Ecto neural progenitor cell (in vitro differentiated cells): ENCODE measurements at places on chromosomes 16 and 17.

DNA sequence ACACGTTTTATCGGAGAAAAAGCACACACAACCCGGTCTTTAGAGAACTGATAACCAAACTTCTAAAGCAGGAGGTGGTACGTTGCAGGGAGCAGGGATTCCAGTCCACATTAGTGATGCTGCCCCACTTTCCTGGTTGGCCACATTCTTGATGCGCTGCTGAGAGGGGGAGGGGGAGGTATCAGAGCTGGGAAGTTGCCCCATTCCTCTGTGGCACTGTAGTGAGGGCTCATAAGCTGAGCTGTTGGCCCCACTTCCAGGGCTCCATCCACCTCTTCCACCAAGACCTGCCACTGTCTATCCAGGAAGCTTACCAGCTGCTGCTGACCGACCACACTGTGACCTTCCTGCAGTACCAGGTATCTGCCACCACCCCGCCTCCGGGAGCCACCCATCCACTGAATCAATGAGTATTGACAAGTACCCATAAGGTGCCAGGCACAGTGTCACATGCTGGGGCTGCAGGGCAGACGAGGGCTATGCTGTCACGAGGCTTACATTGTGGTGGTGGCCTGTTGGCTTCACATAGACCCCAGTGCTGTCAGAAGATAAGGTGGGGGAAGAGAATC is 1.1 kb downstream of the TSEN54 start:
- DNase-seq, result no peak

DNA sequence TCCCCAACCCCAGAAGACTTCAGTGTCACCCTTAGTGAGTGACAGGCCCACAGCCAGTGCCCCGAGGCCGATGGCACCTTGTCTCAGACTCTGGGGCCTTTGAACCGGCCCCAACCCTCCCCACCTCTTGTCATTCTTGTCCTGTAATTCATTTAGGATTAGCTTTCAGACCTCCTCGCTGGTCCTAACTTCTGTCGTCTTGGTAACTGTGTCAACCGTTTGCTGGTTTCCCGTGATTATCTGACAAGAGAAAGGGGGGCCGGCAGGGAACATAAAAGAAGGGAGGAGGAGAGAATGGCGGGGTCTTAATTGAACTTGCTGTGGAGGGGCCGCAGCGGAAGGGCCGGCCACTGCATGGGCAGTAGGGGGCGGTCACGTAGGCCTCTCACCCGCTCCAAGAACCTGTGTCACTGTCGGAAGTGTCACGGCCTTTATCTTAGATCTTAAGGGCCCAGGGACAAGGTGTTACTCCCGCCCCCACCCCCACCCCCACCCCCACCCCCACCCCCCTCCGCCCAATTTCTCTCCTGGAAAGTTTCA is 46.5 kb upstream of the GSE1 start:
- no peak for DNase-seq

DNA sequence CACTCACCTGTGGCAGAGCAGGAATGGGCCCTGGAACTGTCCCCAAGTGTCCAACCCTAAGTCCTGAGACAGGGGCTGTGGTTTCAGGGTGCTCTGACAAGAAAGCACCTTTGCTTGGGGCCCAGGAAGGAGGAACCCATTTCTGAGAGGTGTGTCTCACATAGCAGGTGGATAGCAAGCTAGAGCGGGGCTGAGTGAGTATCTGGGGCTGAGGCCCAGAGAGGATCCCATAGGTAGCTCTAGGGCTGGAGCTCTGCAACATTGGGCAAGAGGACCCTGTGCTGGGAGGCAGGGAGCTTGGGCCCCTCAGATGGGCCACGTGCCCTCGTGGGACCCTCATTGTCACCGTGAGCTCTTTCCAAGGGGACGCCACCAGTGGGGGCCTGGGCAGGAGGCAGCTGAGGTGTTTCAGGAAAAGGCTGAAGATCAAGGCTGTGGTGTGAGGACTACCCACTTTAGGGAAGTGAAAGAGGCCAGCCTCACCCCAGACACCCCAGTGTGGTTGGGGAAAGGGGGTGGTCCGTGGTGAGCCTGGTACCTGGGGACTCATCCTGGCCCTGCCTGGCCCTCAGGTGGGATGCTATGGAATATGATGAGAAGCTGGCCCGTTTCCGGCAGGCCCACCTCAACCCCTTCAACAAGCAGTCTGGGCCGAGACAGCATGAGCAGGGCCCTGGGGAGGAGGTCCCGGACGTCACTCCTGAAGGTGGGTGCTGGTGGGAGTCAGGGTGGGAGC is 5.3 kb downstream of the DEF8 start:
- no peak for DNase-seq

GRCh38 chr17:74305865-74306654 is 20.0 kb upstream of the KIF19 start:
- no peak for DNase-seq

DNA sequence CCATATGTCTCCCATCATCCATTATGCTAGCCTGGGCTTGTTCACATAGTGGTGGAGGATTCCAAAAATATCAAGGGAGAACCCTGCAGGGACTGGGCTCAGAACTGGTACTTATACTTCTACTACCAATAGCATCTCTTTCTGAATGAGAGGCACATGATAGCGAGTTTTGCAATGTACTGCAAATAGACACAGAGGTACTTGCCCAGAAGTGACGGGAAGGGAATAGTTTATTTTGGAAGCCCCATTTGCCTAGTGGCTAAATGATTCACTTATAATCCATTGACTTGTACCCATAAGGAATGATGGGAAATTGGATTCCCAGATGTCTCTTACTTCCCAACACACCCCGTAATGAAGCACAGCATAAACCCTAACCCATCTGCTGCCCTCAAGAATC is 124.8 kb upstream of the ERCC4 start:
- DNase-seq, result no peak

- no peak for DNase-seq
These were observed 13.4 kb downstream of the FBF1 start for GRCh38 chr17:75927286-75927922.

DNA sequence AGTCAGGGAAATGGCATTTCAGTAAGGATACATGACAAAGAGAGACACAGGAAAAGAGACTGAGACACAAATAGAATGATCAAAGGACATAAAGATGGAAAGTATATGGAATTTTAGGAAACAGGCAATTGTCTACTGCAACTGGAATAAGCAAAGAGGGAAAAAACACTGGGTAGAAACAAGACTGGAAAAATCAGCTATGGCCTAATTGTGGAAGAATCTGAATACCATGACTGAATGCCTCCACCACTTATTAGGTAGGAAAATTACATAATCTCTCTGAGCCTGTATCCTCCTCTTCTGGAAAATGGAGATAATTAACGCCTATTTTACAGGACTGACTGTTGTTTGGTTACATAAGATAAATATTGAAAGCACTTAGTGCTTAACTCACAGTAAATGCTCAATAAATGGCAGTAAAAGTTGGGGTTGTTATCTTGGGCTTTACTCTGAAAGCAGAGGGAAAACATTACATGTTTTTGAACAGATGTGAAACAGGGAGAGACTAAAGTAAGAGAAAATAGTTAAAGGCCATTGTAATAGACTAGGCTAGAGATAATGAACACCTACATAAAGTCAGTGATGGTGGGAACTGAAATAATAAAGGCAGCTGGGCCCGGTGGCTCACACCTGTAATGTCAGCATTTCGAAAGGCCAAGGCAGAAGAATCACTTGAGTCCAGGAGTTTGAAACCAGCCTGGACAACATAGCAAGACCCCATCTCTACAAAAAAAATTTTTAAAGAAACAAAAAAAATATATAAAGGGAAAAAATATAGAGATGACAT is 63.5 kb upstream of the C17orf78 start:
- no peak for DNase-seq

DNA sequence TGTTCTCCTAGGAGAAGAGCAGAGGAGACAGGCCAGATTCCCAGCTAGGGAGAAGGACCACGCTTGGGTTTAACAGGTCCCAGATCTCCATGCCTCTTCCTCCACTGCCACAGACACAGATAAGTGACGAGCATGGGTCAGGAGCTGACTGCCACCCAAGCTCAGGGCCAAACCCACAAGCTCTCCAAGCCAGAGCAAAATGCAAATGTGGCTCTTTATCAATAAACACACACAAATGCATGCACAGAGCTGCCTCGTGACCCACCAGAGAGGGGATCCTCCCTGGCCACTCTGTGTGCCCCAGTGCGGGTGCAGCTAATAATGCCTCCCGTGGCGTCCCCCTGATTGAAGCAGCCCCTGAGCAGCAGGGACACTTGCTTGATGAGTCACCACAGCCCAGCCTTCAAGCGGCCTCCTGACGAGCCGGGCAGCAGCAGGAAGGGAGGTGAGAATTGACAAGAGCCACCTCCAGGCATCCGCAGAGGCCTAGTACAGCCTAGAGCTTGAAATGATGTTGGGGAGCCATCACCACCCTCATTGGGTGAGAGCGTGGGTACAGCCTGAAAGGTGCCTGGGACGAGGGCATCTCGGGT is 143.9 kb downstream of the CCDC182 start:
- DNase-seq, result no peak

DNA sequence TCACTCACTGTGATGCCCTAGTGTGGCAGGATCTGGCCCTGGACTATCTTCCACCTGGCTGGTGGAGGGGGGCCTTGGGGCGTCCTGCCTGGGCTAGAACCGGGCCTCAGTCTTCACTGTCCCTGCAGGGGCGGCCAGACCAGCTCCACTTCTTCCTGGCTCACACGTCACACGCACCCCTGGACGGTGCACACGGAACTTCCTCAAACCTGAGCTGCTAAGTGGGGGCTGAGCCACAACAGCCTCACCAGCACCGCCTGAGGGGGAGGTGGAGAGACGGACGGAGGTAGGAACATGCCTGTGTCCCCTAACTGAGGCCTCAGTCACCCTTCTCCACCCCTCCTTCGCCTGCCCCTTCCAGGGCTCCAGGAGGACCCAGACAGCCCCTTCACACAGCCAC is 36.6 kb downstream of the TIMM22 start:
- DNase-seq, result no peak

GRCh38 chr16:13926891-13927290 is 6.9 kb downstream of the ERCC4 start:
- no peak for DNase-seq

DNA sequence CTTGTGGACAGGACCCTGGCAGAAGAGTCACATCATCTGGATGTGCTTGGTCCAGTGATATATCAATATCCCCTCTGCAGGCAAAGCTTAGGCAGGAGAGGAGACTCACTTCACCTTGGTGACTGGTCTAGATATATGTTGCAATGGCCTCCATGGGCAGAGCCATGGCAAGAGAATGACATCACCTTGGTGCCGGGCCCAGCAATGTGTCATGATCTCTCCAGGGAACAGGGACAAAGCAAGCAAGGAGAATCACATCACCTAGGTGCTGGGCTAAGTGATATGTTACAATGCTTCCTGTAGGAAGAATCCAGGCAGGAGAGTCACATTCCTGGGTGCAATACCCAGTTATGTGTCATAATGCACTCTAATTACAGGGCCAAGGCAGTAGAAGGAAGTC is 2106.2 kb downstream of the TP53TG3F start:
- DNase-seq, result no peak

- DNase-seq, result no peak
These were observed 242.6 kb upstream of the GSE1 start for GRCh38 chr16:85370543-85370880.

DNA sequence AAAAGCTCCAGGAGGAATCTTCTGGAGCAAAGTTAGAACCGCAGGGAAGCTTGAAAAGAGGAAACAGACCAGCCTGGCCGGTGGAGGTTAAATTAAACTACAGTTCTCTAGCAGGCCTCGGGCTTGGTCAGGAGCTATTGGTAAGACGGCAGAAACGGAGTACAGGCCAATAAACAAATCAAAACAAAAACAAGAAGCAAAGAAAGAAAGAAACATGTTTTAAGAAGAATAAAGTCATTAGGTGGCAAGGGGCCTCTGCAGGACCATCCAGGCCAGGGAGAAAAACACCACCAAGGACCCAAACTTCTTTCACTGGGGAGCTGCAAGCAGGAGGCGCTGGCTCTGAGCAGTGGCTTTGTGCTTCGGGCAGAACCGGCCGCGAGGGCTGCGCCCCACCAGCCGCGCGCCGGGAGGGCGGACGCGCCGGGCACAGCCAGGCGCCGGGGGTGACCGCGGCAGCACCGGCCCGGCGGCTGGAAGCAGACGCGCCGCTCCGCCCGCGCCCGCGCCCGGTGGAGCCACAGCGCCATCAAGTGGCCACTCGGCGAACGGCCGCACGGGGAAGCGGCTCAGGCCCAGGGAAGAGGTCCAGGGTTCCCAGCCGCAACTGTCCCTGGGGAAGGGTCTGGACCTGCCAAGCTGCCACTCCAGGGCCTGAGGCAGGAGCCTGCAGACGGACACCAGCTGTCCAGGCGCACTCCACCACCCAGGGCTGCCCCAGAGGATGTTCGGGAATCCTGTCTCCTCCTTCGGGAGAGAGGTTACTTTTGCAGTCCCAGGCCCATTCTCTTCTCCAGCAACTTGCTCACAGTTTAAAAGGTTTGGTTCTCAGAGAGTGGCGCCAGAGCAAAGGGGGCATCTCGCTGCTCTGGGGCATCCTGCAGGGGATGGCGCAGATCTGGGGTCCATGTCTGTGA is 419.4 kb downstream of the SOX9 start:
- peak; percentile 95 for DNase-seq

- DNase-seq, result no peak
These were observed 29.0 kb upstream of the SSTR2 start for GRCh38 chr17:73135766-73136165.

DNA sequence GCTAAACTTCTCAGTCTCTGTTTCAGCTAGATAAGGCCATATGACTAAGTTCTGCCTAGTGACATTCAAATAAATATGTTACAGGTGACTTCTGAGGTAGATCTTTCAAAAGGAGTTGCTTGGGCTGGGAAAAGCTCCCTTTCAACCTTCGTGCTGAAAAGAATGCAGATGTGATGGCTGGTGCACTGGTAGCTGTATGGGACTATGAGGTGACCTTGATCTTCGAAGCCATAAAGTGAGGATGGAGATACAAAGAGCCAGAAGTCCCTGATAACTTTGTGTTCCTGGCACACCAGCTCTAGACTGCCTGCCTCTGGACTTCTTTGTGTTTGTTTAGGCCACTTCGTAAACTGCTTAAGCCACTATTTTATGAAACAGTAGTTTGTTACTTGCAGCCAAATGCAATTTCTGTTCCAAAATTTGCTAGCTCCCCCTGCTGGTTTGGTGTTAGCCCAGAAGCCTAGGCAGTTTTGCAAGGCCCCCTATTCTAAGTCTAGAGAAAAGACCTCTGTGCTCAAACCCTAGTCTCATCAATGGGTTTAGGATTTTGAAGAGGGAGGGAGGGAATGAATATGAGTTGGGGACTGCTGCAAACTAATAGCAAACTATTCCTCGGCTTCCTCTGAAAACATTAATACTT is 23.3 kb upstream of the ERCC4 start:
- no peak for DNase-seq

DNA sequence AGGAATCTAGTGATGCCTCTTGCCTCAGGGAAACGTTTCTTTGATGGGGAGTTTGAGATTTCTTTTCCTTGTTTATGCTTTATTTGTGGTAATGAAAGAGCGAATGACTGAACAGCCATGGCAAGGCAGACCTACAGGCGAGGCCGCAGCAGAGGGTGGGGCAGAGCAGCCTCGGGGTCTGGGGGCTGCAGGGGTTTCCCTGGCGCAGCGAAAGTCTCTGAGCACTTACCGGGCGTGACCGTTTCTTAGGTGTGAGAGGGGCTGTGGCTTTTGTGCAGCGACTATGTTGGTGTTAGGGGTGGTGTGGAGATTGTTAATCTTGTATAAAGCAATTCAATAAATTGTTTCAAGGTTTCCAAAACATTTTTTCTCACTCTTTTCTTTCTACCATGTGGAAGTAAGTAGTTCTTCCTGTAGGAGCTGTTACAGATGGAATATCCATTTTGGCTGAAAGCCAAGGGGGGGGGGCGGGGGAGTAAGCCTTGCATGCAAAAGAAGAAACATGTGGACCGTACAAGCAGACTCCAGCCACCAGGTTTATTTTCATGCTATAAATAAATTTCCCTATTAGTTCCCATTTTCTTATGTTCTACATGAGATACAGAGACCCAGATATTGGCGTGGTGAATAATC is 34.8 kb downstream of the UBN1 start:
- no peak for DNase-seq

- no peak for DNase-seq
These were observed 250.4 kb upstream of the N4BP1 start for GRCh38 chr16:48860341-48860740.
